Muscle of arm (tissue), 14 donors: ENCODE measurements at places on chromosomes 1 and 21. TPM values are rescaled to one million over a fixed set of nuclear protein-coding genes. Genes with fewer than 3 reads are reported as not detected.
A peak's percentile ranks its signal among the peaks of the same experiment; 100 is the strongest.

GRCh38 chr1:12152113-12152891, 14.5 kb upstream of the TNFRSF1B start:
- no peak for DNase-seq

DNA sequence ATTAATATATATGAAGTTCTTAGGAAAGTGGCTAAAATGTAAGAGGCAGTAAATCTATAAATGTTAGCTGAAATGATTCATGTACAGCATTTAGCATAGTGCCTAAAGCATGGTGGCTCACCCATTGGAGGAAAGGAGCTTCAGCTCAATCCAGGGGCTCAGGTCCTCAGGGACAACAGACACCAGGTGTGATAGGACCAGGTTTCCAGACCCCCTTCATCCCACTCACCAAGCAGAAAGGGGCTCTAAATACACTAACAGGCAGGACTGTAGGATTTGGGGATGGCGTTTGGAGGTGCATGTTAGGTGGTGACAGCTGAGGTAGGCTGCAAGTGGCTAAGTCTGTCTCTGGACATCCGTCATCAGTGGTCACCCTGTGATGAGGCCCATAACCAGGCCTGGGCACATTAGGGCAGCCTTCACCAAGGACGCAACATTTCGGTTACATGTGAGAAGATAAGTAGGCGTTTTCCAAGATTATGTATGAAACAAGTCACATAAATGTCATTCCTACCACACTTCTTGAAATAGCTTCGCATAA, 233.1 kb downstream of the C1orf94 start:
- DNase-seq: no peak

GRCh38 chr1:112172294-112172882, 182.9 kb upstream of the KCND3 start:
- peak; percentile 41 for DNase-seq

DNA sequence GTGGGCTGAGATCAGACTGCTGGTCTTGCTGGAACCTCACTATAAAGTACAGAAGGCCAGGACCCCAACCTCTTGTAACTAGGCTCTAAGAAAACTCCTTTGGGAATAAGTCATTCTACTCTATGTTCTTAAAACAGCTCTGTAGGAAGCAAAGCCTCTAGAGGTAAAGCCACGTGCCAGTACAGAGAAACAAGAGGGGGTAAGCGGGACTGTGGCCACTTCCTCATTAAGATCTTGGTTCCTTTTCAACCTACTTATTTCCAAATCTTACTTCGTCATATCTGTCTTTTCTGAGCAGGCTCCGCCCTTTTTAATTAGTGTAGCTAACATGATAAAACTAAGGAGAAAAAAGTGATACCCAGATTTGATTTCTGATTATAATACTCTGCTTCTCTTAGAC, 3.8 kb downstream of the NCSTN start:
- no peak for DNase-seq

GRCh38 chr1:107196973-107197562, 56.2 kb downstream of the NTNG1 start:
- DNase-seq: no peak

- DNase-seq: no peak
Measured at GRCh38 chr1:10228528-10228927, 18.2 kb downstream of the KIF1B start.

DNA sequence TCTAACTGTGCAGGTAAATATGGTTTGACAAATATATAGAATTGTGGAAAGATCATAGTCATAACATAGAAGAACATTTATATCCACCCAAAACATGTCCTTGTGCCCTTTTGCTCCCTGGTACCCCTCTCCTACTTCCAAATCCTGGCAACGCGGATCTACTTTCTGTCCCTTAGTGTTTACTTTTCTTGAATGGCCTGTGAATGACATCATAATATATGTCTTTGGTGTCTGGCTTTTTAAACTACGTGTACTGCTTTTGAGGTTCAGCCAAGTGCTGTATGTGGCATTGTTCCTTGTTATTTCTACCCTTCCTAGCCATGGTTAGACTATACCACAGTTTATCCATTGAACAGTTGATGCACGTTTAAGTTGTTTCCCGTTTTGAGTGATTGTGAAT, 155.6 kb downstream of the SDCCAG8 start:
- no peak for DNase-seq

GRCh38 chr1:196063294-196063693, 544.9 kb downstream of the KCNT2 start:
- DNase-seq: no peak

- DNase-seq: no peak
Measured at GRCh38 chr1:8024329-8024728, 1.8 kb downstream of the ERRFI1 start.

TSTD1 gene
- polyA plus RNA-seq: not detected

DENND2C gene
- polyA plus RNA-seq: not detected
